Neural progenitor cell (in vitro differentiated cells): ENCODE measurements at places on chromosomes 6 and 20. TPM values are rescaled to one million over a fixed set of nuclear protein-coding genes. Genes with fewer than 3 reads are reported as not detected.
A peak's percentile ranks its signal among the peaks of the same experiment; 100 is the strongest.

DNA sequence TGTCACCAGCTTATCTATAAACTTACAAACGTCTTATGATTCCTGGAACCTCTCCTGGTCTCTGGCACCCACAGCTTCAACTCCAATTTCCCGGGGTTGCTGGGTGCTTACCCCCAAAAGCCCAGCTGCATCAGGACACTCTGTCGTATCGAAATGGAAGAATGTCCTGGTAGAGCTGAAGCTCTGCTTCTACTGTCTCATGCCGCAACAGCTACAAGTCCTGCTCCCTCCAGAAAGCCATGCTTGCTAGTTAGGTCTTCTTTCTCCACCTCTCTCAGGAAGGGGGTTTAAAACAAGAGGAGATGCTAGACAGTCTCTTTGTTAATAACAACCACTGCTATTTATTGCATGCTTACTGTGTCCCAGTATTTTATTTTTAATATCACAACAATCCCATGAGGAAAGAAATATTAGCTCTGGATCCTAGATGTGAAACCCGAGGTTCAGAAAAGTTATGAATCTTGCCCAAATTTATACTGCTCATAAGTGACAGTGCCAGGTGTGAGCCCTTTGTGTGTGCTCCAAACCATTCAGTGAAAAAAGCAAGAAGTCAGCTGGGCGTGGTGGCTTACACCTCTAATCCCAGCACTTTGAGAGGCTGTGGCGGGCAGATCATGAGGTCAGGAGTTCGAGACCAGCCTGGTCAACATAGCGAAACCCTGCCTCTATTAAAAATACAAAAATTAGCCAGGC is 82.3 kb upstream of the GCM1 start:
- DNase-seq: no peak

GRCh38 chr20:53819973-53820451 is 226.4 kb upstream of the ZNF217 start:
- DNase-seq: no peak

GRCh38 chr6:129852257-129852858 is 8.8 kb downstream of the TMEM244 start:
- no peak for DNase-seq

HCK gene
- not detected in 2 replicates for total RNA-seq

GRCh38 chr6:40715570-40716403 is 128.6 kb upstream of the LRFN2 start:
- peak; percentile 21 for DNase-seq

IFNGR1 gene
- total RNA-seq: 22.7 and 34.0 TPM in 2 replicates
